ENCODE measurements at places on chromosomes 3 and 15.
A peak's percentile ranks its signal among the peaks of the same experiment; 100 is the strongest.

GRCh38 chr3:149590691-149591441 lies 67.0 kb downstream of the WWTR1 start:
- no peak for DNase-seq

DNA sequence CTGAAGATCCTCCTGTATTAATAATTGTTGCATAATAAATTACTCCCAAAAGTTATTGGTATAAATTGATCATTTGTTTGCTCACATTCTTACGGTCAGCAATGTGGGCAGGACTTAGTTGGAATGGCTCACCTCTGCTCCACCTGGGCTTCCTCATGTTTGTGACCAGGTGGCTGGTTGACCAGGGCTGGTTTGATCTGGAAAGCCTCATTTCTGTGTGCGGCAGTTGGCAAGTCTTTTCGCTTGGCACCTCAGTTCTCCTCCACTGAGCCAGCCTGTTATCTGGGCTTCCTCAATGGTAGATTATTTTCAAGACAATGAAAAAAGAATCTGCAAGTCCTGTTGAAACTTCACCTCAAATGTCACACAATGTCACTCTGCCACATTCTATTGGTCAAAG lies 301.1 kb downstream of the TBL1XR1 start:
- no peak for DNase-seq

- peak; percentile 68 for DNase-seq
Observed at GRCh38 chr3:17023006-17023664, 138.4 kb downstream of the PLCL2 start.

GRCh38 chr3:52756141-52756540 lies 14.6 kb downstream of the NEK4 start:
- no peak for DNase-seq

DNA sequence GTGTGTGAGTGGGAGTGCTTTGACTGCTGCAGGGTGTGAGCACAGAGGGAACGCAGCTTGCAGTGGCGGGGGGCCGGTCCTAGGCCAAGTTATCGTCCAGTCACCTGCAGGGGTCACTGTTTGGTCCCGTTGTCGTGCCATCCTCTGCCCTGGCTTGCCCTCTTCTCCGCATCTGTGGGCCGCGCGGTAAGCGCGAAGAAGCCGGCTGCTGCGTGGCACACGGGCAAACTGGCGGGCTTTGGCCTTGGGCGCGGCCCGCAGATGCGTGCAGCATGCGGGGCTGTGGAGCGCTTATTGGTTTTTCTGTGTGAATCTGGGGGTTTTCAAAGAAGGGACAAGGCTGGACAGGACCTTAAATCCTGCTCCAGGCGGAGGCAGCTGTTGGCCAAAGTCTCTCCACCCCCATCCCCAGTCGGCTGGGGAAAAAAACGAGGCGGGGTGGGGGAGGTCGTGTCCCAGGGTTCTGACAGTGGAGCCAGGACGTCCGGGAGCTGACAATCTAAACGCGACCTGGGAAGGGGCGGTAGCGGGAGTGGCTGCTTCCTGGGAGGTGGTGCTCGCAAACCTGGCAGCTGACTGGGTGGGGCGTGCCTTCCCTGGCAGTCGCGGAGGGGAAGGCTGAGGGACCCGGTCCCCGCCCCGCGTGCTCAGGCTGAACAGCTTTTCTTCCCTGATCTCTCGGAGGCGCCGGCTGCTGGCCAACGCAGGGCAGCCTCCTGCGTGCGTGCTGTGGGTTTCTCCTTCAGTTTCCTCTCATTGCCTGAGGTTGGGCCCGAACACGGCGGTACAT lies 39.7 kb upstream of the VEPH1 start:
- DNase-seq = peak; percentile 62

- no peak for DNase-seq
Observed at GRCh38 chr15:77025083-77025901, 30.4 kb downstream of the PSTPIP1 start.
